ENCODE measurements at places on chromosomes 4 and X. TPM values are rescaled to one million over a fixed set of nuclear protein-coding genes. Genes with fewer than 3 reads are reported as not detected.
A peak's percentile ranks its signal among the peaks of the same experiment; 100 is the strongest.

PPM1K gene
- 8.6 TPM for total RNA-seq

FGB gene
- not detected for total RNA-seq

DNA sequence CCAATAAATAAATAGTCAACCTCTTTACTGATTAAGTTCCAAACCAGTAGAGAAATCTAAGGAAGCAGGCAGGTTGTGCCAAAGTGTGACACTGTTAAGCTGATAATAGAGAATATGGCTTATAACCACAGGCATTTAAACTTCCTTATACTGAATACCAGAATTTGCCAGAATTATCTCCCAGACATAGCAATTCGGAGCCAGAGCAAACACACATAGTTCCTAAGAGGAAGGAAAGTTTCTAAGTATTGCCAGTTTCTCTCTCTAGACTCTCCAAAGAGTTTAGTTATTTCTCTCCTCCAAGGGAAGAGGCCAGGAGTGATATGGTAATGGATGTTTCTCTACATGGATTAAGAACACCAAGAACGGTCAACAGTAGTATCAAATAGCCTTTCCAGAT is 191.7 kb upstream of the CPEB2 start:
- DNase-seq, result no peak

DNA sequence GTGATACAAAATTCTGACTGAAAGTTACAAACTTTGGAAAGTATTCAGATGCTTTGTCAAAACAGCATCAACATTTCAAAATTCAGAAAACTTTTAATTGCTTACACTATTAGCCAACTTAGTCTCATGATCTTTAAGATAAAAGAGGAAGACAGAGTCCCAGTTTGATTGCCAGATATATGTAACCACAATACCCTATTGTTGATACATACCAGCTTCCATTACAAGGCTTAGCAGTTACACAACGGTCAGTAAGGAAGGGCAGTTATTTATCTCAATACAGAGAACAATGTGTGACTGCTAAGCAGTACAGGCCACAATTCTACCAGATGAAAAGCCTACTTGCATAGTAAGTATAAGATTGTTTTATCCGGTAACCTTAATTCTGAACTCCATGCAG is 138.4 kb downstream of the SPANXN3 start:
- no peak for DNase-seq

GRCh38 chrX:52217494-52218160 is 32.9 kb downstream of the MAGED4 start:
- no peak for DNase-seq

LDB2 gene
- total RNA-seq, result 80.9 TPM

OPHN1 gene
- 6.2 TPM for total RNA-seq

- DNase-seq, result no peak
These were observed 269.2 kb downstream of the FSTL5 start for GRCh38 chr4:161894493-161895167.

DNA sequence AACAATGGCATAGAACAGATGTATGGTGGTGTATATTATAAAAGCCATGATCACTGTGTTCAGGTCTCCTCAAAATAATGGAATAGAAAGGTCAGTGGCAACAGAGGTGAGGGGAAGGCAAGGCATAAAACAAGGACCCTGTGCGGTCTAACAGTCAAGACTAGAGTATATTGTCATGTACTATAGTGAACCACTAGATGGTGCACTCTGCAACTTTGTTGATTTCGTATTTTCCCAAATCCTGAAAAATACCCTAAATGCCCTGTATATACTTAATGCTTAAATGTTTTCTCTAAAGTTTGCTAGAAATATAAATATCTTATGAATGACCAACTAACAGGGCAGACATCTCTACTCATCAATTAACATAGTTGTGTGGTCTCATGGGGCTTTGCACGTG is 453.0 kb downstream of the PCDH11X start:
- no peak for DNase-seq

DNA sequence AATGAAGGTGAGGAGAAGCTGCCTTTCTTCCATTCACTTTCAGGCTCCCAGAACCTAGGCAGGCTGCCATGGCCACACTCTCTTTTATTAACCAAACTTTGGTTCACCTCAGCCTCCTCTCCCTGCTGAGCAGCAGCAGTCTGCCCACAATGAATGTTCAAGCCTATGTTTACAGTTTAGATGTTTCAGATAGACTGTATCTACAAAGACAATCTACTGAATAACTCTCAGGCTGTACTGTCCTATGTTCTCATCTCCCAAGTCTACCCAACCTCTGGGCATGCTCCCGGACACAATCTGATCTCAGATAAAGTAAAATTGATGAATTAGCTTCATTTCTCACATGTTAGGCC is 59.2 kb upstream of the TMEM164 start:
- DNase-seq, result no peak

RAB9B gene
- 0.55 TPM for total RNA-seq

GAGE2A gene
- total RNA-seq, result not detected

YIPF6 gene
- total RNA-seq, result 29.6 TPM

DNA sequence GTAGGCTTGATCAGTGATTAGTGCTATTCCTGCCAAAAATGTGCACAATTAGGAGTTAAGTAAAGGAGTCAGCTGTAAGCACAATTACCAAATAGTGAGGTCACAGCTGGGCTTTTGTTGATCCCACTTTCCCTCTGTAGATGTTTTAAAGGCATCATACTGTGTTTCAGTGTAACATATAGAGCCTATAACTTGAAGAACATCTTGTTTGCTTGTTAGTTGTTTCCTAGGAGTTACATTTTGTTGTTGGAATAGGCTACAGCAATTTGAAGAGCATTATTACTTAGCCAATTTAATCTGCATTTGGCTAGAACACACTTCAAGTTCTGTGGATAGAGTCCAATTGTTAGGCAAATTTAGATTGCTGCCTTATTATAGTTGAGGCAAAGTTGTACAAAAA is 210.7 kb upstream of the MAD2L1 start:
- no peak for DNase-seq

LRIT3 gene
- 0.16 TPM for total RNA-seq

SHROOM3 gene
- total RNA-seq, result 14.9 TPM

DNA sequence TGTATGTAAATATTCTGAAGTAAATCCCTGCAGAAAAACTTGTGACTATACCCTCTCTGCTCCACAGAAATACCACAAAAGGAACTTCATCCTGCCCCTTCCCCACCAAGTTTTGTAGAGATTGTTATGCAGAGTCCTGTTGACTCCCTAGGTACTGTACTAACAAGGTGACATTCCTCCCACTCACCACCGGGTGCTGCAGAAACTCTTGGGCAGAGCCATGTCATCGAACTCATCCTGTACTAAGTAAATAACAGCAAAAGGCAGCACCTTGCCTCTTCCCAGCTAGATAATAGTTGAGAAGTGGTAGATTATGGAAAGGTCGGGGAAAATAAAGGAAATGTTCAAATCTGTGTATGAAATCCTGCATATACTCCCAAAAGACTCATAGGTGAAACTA is 233.3 kb downstream of the STPG2 start:
- DNase-seq, result no peak

GRCh38 chrX:71809886-71810285 is 46.7 kb downstream of the CXorf49B start:
- no peak for DNase-seq

SHROOM4 gene
- total RNA-seq, result 58.7 TPM

PRKG2 gene
- total RNA-seq, result not detected

GRCh38 chr4:156186111-156186510 is 232.4 kb upstream of the CTSO start:
- no peak for DNase-seq

DNA sequence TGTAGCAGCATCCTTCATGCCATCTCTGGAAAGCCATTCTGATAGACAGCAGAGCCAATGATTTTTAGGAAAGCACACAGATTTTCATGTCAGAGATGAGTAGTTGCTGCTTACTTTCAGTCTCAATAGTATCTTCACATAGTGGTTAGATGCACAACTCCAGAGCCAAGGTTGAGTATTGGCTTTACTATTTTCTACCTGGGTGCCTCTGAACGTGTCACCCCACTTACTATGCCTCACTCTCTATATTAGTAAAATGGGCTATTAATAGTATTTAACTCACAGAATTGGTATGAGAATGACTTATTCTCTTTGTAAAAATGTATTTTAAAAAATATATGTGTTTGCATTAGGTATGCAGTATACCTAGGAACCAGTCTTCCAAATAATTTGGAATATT is 108.8 kb upstream of the STIM2 start:
- no peak for DNase-seq

- no peak for DNase-seq
These were observed 1.8 kb upstream of the HS3ST1 start for GRCh38 chr4:11430536-11430935.

- DNase-seq, result no peak
These were observed 53.7 kb downstream of the SEPSECS start for GRCh38 chr4:25106363-25107151.

DNA sequence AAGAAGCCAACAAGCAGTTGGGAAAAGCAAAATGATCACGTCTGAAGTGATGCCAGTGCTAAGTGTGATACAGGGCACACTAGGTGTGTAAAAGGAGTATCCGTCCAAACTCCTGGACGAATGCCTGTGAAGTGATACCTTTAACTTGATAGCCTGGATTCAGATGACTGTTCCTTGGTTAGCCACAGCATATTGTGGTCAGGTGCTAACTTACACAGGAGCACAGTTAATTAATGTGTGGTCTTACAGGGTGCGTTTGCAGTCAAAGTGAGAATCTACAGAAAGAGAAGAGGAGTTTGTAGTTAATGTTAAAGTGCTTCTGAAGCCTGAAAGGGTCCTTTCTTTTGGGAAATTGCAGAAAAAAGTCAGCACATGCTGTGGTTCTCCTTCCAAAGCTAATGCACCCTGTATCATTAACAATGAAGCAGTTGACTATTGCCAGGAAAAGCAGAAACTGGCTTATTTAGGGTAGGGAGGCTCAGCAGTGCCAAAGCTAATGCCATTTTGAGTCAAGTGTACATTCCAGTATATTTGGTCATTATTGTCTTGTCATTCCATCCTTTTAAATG is 61.1 kb downstream of the DCLK2 start:
- DNase-seq, result no peak

DNA sequence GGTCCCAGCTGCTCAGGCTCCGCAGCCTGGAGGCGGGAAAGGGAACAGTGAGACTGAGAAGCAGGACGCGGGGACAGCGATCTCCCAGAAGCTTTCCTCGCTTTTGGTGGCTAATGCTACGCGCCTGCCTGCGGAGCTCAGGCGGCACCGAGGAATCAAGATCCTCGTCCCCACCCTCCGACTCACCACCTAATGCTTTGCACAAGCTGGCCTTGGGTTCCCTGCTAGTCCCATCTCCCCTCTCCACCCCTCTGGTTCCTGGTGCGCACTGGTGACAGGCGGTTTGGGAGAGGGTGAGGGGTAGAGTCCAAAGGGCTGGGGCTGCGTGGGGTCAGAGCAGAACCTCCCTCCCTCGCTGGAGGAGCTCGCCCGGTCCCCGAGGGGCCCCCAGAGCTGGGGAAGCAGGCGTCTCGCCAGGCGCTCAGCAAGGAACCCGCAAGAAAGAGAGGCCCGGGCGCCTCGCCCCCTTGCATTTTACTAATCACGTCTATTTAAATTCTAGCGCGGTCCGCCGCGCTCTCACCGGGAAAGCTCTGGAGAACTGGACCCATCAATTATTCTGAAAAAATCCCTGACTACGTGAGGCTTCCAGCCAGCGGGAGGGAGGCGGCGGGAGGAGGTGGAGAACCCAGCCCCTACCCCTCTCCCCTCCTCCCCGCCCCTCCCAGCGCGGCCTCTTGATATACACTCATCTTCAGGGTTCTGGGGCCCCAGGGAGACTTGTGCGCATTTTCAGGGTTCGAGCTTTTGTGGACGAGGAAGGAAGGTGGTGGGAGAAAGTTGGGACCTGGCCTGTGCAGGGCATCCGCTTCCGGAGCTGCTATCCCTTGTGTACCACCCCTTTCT is 9.1 kb downstream of the POU4F2 start:
- DNase-seq, result no peak

PLAC8 gene
- 12.1 TPM for total RNA-seq

DNA sequence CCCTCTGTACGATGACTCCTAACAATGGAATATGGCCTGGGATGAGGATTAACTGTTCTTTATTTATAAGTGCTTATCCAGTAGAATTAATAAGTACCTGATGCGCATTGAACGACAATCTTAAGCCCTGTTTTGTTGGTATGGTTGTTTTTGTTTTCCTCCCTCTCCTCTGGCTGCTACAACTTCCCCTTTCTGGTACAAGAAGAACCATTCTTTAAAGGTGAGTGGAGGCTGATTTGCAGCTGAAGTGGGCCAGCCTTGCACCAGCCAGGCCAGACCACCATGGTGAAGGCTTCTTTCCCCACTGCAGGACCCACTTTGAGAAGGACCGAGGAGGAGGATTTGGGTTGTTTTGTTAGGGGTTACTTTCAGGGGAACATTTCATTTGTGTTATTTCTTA is 113.3 kb downstream of the PARM1 start:
- DNase-seq, result no peak

GRCh38 chr4:48698029-48698971 is 81.8 kb downstream of the FRYL start:
- peak; percentile 87 for DNase-seq

GRCh38 chr4:156538651-156539257 is 432.8 kb downstream of the PDGFC start:
- no peak for DNase-seq

C1QTNF7 gene
- total RNA-seq, result not detected

HTN1 gene
- not detected for total RNA-seq

- no peak for DNase-seq
These were observed 509.1 kb upstream of the NR3C2 start for GRCh38 chr4:148951346-148951745.

DNA sequence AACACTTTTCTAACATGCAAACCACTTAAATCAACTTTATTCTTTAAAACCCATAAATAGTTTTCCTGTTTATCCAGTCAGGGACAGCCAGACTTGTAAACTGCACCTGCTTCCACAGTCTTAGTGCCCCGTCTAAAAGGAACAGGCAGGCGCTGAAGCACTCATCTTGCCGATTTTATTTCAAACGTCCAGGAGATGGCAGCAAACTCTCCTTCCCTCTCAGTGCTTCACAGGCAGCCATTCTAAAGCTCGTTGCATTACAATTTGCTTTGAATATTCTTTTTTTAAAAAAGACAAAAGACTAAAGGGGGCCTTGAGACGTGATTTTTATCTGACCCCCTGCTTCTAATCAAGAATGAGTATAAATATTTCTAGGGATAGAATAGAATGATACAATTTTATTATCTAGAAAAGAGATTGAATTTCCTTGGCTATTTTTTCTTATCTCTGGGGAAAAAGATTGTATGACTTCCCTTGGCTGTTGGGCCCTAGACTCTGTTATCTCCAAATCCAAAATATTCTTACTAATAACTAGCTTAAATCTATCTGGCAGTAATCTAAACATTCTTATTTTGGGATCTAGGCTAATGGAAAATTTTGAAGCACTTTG is 93.6 kb upstream of the MYOZ2 start:
- DNase-seq, result peak; percentile 86

GRCh38 chr4:107823870-107824349 is 822 bp upstream of the SGMS2 start:
- DNase-seq, result no peak

- DNase-seq, result no peak
These were observed 72.0 kb downstream of the ING2 start for GRCh38 chr4:183576701-183577404.

- DNase-seq, result no peak
These were observed 213.8 kb downstream of the PTTG2 start for GRCh38 chr4:38173935-38174518.

IRF2 gene
- total RNA-seq, result 27.6 TPM

GRCh38 chr4:143225167-143225566 is 40.5 kb downstream of the USP38 start:
- no peak for DNase-seq

- no peak for DNase-seq
These were observed 448 bp downstream of the TLL1 start for GRCh38 chr4:165873298-165874071.
